ENCODE measurements at places on chromosomes 11 and 22.

DNA sequence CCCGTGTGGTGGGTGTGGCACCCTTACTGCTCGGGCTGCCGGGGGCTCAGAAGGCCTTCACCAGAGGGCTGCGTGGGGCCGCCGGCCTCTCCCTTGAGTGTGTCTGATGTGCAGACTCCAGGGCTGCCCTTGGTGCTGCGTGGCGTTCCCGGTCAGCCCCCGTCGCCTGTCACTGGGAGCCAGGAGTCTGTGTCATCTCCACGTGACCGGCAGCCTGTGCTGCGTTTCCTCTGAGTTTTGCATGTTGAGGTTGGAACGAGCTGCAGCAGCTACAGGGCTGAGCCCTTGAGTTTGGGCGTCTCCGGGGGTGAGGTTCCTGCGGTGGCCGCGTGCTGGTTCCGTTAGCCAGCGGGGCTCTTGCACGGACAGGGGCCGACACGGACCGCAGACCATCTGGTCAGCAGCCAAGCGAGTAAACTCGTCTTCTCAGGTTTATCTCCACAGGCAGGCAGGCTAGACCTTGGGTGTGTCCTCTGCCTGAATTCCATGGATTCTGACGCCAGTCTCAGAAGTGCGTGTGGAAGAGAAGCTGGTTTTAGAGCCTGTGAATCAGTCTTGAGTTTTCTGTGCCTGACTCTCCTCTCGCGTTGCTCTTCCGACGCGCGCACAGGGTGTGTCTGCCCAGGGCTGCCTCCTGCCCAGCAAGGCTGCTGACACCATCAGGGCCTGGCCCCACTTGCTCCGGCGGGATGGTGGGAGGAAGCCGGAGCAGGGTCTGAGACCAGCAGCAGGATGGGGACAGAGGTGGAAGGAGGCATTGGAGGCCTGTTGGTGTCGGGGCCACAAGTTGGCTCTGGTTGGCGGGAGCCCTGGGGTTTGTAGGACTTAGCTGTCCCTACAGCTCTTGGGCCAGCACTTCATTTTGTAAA lies 10.5 kb downstream of the PTDSS2 start:
- no peak for DNase-seq

DNA sequence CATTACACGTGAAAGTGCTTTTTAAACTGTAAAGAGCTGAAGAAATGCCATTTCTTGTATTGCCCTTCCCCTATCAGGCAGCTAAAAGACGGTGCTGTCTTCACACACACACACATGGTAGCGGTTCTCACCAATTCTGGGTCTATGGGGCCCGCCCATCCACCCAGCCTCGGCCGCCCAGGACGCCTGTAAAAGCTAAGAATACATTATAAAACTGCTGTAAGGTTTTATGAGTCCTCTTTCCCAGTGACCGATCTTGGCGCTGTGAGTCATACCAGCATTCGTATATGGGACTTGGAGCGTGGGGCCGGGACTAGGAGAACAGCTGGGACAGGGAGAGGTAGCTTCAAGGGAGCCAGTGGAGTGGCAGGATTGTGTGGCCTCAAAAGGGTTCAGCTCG lies 149.7 kb upstream of the CADM1 start:
- no peak for DNase-seq

- no peak for DNase-seq
These were observed 164.6 kb downstream of the ST3GAL4 start for GRCh38 chr11:126519764-126520734.

DNA sequence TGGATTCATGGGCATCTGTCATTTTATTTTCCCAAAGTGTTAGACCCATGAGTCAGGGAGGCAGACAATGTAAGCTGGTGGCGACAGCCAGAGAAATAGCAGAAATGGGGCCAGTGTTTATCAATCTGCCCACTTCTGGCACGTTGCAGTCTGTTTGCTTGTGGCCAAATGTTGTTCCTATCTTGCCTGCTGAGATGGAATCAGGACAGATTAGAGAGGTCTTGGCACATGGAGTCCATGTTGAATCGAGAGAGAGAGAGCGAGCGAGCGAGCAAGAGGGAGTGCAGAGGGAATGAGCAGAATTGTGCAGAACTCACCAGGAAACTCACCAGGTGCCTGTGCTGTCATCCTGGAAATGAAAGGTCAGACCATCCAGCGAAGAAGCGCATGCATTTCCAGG lies 21.9 kb upstream of the PARVG start:
- no peak for DNase-seq

DNA sequence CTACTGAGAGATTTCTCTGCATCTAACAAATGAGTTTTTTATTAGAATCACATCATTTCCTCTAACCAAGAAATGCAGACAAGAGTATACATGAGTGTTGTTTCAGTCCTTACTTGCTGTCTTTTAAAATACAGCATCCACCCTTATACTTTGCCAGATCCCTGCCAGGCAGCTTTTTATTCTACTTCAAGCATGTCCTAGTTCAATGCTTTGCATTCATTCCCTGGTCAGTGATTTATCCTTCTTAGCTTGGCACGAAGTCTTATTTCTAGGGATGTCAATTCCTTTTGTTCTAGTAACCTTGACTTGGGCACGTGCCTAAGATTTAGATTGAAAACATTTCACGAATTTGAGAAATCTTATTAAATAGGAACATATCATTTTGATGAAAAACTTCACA lies 307.2 kb upstream of the MPPED2 start:
- no peak for DNase-seq

- no peak for DNase-seq
These were observed 60.2 kb downstream of the TNRC6B start for GRCh38 chr22:40237788-40238424.

- no peak for DNase-seq
These were observed 16.2 kb upstream of the RAC2 start for GRCh38 chr22:37260155-37260795.

GRCh38 chr11:13238879-13239514 lies 38.6 kb upstream of the BMAL1 start:
- DNase-seq: peak; percentile 60

DNA sequence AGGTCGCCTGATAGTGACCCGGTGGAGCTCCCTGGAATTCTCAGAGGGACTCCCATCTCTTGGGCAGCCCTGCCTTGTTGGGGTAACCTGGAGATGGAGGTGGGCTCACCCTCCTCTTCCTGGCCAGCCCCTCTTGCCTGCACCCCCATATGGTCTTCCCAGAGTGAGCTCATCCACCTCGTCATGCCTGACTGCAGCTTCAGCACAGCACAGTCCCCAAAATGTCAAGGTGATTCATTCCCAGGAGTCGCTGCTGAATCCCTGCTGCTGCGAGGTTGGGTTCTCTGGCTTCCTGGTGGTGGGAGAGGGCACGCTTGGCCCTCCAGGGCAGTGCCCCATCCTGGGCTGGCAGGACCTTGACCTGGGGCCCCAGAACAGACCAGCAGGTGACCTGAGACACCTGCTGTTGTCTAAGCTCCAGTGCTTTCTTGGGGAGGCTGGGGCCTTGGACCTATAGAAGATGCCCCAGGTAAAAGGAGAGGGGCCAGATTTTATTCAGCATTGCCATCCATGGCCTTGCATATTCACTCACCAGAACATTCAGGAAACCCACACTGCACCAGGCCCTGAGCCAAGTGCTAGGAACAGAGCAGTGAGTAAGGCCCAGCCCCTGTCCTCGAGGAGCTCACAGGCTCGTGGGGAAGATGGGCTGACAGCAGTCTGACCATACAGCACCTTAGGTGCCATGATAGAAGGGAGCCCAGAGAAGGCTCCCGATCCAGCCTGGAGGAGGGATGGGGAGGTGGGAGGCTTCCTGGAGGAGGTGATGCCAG lies 72.9 kb downstream of the CACNA1I start:
- DNase-seq: no peak

GRCh38 chr11:67071420-67072284 lies 15.0 kb downstream of the RHOD start:
- peak; percentile 88 for DNase-seq

DNA sequence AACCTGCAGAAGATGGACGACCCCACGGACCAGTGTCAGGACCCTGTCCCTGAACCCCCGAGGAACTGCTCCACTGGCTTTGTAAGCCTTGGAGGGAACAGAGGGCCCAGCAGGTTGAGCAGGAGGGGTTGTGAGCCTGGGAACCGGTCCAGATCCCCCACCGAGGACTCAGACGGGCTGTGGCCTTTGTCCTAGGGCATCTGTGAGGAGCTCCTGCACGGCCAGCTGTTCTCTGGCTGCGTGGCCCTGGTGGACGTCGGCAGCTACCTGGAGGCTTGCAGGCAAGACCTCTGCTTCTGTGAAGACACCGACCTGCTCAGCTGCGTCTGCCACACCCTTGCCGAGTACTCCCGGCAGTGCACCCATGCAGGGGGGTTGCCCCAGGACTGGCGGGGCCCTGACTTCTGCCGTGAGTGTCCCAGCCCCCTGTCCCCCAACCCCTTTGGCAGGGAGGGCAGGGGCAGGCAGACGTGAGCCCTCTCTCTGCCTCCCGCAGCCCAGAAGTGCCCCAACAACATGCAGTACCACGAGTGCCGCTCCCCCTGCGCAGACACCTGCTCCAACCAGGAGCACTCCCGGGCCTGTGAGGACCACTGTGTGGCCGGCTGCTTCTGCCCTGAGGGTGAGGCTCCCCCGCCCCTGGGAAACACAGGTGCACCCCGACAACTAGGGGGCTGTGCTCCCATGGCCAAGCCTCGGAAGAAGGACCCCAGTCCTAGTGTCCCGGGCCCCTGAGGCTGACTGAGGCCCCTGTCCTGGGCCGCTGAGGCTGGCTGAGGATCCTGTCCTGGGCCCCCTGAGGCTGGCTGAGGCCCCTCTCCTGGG lies 6.4 kb downstream of the MUC5AC start:
- DNase-seq: no peak

DNA sequence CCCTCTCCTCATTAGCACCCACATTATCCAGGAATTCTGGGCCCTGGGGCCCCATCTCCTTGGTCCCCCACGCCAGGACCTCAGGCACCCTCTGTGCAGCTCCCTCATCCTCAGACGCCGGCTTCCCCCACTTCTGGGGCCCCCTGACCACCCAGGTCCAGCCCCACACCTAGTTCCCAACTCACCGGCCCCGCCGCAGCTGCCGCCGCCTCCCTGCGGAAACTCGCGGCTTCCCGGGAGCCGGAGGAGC lies at the start of gene PCSK7:
Gene PCSK7 (minus strand): TSS at position 232 of the 250 bp plus-strand sequence. CDS start 2,229 bp downstream, outside the sequence.
- DNase-seq: no peak

- DNase-seq: no peak
These were observed 7.5 kb upstream of the OR8G1 start for GRCh38 chr11:124233376-124233775.

- no peak for DNase-seq
These were observed 615 bp downstream of the POLD4 start for GRCh38 chr11:67352546-67353316.

DNA sequence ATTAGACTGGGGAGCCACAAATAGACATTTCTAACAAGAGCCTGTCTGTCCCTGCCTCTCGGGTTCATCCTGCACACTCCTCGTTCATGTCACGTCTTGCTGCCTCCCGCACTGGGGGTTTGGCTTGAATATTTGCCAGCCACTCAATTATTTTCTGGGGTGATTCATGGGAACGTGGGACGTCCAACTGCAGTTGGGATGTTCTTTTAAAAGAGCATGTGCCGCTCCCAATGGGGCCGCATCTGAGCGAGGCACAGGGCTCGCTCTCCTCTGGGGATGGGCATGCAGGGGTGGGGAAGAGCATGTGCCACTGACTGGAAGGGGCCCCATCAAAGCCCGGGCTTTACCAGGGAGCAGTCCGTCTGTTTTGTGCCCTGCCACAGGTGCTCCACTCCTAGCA lies 43.4 kb downstream of the PARVG start:
- no peak for DNase-seq

DNA sequence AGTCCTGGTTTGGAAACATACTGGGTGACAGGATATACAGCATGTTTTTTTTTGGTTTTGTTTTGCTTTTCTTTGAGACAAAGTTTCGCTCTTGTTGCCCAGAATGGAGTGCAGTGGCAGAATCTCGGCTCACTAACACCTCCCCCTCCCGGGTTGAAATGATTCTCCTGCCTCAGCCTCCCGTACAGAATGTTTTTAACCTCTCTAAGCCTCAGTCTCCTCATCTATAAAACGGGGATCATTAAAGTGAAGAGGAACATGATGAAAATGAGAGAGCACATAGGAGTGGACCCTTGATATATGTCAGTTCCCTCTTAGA lies 28.1 kb upstream of the SCARF2 start:
- no peak for DNase-seq

DNA sequence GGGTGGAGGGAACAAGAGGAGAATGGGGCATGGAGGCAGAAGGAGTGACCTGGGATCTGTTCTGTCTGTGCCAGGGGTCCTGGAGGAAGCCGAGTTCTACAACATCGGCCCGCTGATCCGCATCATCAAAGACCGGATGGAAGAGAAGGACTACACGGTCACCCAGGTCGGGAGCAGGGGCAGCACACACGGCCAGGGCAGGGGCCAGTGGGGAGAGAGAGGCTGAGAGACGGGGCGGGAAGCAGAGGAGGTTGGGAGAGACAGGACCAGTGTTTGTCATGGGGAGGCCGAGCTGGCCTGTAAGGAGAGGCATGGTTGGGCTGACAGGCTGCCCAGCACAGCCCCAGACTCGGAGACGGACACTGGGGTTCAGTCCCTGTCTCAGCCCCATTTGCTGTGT lies 4.7 kb downstream of the KCTD17 start:
- no peak for DNase-seq

GRCh38 chr11:35247428-35247827 lies 108.5 kb downstream of the CD44 start:
- DNase-seq: peak; percentile 39

DNA sequence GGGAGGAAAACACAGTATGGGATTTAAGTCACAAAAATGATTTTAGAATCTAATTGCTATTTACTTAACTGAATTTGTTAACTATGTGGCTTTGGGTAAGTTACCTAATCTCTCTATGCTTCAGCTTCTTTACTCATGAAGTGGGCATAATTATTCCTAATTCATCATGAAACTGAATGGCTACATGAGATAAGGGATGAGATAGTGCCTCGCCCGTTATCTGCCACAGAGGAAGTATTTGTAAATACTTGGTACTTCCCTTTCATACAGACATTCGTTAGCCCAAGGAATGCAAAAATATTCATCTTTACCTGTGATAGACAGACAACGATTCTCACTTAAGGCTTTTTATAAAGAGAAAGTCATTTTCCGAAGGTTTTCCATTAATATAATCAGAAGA lies 221.2 kb upstream of the BLID start:
- no peak for DNase-seq

- no peak for DNase-seq
These were observed 316.5 kb downstream of the KIRREL3 start for GRCh38 chr11:126683766-126684728.

DNA sequence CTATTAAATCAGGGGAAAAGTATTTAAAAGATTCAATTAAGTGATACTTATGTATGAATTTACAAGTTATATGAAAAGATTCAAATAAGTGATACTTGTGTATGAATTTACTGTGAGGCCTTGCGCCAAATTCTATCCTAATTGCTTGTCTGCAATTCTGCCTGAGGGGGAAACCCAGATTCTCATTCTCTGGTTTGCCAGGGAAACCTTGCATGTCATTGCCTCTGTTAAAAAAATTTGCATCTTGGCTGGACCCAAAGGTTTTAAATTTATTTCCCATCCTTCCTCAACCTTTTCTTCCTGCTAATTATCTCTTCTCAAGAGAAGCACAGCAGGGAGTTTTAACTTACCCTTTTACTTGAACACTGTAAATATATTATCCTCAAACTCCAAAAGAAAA lies 13.8 kb downstream of the OLFML1 start:
- no peak for DNase-seq
